ENCODE measurements at places on chromosomes 16 and 17.

DNA sequence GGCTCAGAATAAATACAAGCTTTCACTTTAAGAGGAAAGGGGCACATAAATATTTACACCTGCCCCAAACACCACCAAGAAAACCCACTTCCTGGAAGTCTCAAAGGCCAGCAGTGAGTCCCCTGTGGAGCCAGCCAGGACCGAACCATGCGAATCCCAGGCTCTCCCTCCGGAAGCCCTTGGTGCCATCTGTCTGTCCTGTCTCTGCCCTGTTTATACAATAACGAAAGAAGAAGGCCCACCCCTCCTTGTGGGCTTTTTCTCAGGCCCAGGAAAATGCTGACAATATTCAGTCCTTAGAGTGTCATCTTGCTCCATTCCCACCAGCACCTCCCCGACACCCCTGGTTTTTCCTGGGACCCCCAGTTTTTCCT lies 3.6 kb upstream of the SLC6A4 start:
- no peak for DNase-seq

DNA sequence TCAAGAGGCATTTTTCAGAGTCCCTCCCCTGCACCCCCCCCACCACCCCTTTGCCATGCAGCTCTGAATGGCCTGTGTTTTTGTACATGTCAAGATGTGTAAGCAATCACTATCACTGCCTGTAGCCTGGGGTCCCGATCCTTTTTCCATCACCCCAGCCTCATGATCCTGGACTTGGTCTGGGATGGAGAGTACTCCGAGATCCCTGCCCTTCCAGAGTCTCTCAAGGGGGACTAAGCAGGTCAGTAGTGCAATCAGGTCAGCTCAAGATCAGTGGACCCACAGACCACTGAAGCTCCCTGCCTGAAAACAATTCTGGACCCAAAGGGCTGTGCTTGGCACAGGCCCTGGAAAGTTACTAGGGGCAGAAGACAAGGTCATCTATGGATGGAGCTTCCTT lies 7.5 kb upstream of the GJD3 start:
- DNase-seq, result no peak

DNA sequence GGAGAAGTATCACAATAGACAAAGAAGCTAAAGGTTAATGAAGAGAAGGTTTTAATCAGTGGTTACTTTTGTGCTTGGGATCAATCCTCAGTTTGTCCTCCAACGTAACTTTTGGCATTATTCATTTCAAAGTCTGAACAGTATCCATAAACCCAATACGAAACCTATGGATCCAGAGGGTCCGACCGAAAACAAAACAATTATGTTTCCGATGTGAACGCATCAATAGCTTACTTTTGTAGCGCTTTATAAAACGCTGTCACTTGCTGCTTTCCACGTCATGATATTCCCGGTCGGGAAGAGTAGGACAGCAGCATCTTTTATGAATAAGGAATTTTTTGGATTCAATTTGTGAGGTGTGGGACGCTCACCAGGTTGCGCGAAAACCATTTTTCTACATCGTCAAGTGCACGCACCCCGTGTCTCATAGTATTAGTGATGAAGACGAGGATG lies 383.8 kb downstream of the ZFHX3 start:
- no peak for DNase-seq

DNA sequence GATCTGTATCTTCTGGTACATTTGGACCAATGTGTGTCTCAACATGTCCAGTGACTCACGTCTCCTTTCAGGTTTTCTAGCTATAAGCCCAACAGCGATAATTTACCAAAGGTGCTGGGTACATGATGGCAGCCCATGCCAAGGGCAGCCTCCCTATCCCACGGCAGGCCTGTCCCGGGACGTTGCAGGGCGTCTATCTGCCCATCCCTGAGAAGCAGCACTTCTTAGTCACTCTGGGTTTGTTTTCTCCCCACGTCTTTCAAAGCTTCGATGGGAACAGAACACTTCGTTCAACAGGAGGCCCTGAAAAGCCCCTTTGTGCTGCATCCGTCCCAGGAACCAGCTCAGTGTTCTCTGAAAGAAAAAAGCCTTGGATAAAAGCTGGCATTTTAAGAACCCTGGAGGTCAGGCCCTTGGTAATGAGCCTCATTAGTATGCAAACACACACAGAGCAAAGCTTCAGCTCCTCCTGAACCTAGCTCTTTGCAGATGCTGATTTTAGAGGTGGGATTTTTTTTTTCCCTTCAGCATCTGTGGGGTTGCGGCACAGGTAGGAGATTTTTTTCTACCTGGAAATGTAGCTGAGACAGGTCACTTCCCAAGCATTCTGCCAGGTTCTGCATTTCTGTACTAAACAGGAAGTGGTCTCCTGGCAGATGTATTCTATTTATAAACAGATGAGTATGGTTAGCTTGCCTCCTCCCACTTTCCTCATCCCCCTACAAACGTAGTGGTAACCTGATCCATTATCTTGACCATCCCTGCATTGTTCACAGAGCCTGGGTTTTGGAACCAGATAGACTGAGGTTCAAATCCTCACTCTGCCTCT lies 17.5 kb upstream of the MT4 start:
- no peak for DNase-seq

DNA sequence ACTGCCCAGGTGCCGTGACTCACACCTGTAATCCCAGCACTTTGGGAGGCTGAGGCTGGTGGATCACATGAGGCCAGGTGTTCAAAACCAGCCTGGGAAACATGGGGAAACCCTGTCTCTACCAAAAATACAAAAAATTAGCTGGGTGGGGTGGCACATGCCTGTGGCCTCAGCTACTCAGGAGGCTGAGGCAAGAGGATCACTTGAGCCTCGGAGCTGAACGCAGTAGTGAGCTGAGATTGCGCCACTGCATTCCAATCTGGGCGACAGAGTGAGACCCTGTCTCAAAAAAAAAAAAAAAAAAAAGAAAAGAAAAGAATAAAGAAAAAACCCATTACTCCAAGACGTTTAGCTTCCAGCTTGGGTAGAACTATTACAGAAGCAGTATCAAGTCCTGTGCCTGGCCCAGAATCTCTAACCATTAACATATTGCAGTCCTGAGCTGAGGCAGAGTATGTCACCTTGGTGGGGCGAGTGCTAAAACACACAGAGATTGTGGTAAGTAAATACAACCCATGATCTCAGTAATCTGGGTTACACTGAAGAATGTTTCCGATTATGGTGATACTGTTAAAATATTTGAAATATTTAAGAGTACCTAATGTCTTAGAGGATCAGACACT lies 23.2 kb upstream of the CFAP20 start:
- DNase-seq, result no peak

GRCh38 chr17:27666831-27667560 lies 36.0 kb downstream of the LGALS9 start:
- no peak for DNase-seq
